Stimulated activated CD4-positive, alpha-beta T cell treated with anti-CD3 and anti-CD28 coated beads, Interleukin-1b, Interleukin-23, amount 100 ng/mL, for 1 hour (primary cell): ENCODE measurements at places on chromosomes 1 and 21.

GRCh38 chr1:56973923-56974742 is 8.3 kb upstream of the C8B start:
- no peak for DNase-seq

GRCh38 chr1:5522531-5523145 is 469.6 kb downstream of the NPHP4 start:
- DNase-seq, result no peak

- DNase-seq, result no peak
Measured at GRCh38 chr1:42206164-42206563, 41.6 kb upstream of the GUCA2A start.

DNA sequence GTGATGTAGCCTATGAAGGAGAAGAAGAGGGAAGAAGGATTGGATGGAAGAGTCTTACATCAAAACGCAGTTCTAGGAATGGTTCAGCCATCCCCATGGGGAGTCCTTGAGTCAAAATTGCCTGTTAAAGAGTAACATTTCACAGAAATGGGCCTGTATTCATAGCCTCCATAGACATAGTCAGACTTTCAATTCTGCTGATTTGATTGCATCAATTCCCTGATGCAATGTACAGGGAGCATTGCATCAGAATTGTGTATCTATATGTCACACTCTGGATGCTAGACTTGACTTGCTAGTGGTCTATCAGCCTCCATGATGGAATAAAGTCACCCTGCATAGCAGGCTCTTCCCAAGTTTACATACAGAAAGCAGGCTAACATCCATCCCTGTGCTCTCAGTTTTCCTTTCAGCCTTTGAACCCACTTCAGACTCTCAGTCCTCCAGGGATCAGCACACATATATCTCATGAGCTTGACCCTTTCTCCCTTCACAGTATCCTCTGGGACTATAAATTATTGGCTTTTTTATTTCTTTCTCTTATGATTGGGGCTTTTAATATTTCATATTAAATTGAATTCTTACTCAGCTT is 1111.7 kb upstream of the B3GALT2 start:
- no peak for DNase-seq

DNA sequence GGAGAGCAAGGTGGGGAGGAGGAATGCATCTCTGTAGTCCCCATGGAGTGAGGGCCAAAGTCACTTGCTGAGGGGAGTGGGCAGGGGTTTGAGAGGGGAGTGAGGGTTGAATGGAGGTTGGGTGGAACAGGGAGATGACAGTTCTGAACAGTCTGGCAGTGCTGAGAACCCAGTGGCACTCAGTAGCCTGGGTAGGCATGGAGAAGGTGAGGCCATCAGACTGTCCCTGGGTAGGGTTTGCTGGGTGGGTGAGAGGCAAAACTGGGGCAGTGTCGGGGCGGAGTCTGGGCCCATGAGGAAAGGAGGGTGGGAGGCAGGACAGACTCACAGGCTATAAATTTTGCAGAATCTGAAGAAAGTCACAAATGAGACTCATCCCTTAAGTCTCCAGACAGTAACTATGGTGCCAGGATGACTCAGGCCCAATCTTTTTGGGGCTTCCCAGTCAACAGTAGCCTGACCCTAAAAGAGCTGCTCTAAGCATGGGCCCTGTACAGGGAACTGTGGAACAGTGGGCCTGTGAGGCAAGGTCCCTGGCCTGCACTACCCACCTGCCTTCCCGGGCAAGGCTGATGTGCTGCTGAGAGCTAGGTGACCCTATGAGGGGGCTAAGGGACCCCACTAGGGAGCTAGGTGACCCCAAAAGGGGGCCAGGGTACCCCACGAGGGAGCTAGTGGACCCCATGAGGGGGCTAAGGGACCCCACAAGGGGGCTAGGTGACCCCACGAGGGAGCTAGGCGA is 51.0 kb upstream of the DMRTB1 start:
- no peak for DNase-seq

- DNase-seq, result no peak
Measured at GRCh38 chr1:94286864-94287437, 49.6 kb upstream of the ARHGAP29 start.

GRCh38 chr1:85867189-85867588 is 159.0 kb upstream of the ZNHIT6 start:
- no peak for DNase-seq

DNA sequence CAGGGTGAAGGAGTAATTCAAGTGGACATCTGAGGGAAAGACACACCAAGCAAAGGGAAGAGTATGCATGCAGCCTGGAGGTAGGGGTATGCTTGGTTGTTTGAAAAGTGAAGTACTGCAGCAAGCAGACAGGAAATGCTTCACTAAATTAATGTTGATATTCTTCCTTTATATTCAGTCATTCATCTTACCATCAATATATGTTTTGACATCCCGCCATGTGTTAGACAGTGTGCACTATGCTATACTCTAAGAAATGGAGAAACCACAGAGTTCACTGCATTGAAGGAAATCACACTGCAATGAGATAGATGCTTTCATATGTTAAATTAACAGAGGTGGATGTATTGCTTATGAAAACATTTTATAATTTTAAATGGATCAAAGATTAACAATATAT is 82.9 kb downstream of the HSPA13 start:
- DNase-seq, result no peak

- no peak for DNase-seq
Measured at GRCh38 chr21:45057886-45058285, 16.5 kb upstream of the ADARB1 start.

GRCh38 chr21:29326914-29327554 is 28.3 kb downstream of the BACH1 start:
- no peak for DNase-seq

DNA sequence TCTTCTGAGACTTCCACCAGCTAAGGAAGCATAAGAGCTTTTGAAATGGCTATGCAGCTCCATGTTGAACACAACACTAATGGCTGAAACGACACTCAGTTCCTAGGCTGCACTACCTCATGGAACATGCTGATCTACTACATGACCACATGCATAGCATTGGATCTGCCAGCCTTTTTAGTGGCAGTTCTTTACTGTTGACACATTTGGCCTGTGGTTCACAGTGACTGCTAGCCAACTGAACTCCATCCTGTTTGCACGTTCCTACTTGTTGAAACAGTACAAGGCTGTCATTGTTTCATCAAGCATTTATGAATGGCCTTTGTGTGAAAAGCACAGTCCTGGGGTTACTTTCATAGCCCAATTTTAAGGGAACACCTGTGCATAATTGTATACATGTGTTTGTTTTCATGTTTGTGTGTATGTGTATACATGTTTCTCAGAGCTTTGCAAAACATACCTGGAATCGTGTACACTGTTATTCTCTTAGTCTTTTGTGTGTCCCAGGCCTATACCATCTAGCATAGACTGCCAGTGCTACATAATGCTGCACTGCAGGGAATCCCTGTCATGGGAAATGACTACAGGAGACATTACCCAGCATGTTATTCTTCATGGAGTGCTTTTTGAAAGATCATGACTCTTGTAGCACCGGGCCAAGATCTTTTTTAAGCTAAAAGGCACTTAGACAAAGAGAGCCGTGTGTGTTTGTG is 179.6 kb upstream of the ESRRG start:
- DNase-seq, result no peak

DNA sequence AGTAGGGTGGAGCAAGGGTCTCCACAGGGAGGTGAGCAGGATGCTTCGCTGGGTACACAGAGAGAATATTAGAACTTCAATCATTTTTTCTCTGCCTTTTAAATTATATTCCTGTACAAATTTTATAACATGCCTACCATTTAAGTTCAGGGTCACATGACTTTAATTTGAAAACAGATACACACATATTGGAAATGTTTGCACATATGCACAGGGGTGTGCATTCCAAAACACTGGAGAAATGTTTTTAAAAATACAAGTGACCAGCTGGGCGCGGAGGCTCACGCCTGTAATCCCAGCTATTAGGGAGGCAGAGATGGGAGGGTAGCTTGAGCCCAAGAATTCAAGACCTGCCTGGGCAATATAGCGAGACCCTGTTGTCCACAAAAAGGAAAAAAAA is 39.7 kb downstream of the NIPAL3 start:
- DNase-seq, result no peak

- no peak for DNase-seq
Measured at GRCh38 chr1:172212124-172212523, 208.4 kb upstream of the C1orf105 start.

DNA sequence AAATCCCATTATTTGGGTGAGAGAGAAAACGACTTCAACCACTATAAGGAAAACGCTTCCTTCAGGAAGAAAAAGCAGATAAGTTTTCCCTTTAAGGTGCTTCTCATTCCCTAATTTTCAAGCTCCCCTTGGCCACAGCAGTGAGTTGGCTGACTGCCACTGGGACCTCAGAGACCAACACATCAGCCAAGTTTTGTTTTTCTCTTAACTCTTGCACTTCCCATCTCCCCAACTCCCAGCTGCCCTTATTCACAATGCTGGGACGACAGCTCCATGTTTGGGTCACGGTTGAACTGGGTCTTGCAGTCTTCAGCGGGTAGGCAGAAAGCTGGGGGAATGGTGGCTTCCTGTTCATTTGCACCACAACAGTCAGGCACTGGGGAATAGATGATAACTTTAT is 18.9 kb downstream of the SGIP1 start:
- no peak for DNase-seq

DNA sequence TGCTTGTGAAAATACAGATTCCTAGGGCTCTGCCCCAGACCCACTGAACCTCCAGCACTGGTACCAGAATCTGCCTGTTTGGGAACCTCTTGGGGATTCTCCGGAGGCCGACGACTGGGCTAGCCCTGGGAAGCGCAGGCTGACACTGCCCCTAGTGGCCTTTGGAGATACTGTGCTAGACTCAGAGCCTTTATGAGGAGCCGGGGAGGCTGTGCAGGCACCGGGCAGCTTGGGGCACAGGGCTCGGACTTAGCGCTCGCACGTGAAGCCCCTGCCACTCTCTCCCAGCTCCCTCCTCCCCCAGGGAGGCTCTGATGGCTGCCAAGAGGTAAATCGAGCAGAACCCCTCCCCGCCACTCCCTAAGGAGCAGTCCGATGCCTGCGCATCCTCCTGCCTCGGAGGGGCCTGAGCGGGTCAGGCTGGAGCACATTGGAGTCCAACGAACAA is 144.6 kb upstream of the TNR start:
- DNase-seq, result peak; percentile 3
